ENCODE measurements at places on chromosomes 3 and 15.
A peak's percentile ranks its signal among the peaks of the same experiment; 100 is the strongest.

GRCh38 chr15:63408524-63408923 is 26.9 kb upstream of the CA12 start:
- DNase-seq, result peak; percentile 70

- DNase-seq, result no peak
Measured at GRCh38 chr3:141077631-141078030, 26.5 kb downstream of the SPSB4 start.

GRCh38 chr15:62896380-62896866 is 146.1 kb upstream of the TPM1 start:
- no peak for DNase-seq

DNA sequence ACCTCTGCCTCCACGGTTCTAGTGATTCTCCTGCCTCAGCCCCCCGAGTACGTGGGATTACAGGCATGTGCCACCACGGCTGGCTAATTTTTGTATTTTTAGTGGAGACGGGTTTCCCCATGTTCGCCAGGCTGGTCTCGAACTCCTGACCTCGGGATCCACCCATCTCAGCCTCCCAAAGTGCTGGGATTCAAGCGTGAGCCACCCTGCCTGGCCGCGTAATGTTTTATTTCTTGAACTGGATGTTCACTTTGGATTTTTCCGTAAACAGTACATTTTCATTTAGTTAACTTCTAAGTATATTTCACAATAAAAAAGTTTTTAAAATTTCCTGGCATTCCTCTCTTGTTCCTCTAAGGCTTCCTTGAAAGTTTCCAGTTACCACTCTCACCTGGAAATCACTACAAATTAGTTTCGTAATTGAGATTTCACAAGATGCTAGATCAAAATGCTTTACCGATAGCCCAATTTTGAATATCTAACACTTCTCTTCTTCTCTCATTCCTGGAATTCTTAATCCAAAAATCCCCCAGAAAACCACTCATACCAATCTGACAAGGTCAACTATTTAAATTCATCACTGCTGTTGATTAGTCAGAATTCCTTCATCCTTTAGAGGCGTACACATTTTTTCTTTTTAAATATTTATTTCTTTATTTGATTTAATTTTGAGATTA is 44.7 kb upstream of the INO80 start:
- peak; percentile 65 for DNase-seq

- peak; percentile 46 for DNase-seq
Measured at GRCh38 chr15:80127911-80128310, 24.9 kb upstream of the FAH start.

- peak; percentile 64 for DNase-seq
Measured at GRCh38 chr15:81001152-81002008, 657 bp downstream of the TLNRD1 start.

- no peak for DNase-seq
Measured at GRCh38 chr3:43177085-43177484, 71.2 kb upstream of the POMGNT2 start.

- DNase-seq, result no peak
Measured at GRCh38 chr3:45567730-45568172, 26.8 kb upstream of the LIMD1 start.

DNA sequence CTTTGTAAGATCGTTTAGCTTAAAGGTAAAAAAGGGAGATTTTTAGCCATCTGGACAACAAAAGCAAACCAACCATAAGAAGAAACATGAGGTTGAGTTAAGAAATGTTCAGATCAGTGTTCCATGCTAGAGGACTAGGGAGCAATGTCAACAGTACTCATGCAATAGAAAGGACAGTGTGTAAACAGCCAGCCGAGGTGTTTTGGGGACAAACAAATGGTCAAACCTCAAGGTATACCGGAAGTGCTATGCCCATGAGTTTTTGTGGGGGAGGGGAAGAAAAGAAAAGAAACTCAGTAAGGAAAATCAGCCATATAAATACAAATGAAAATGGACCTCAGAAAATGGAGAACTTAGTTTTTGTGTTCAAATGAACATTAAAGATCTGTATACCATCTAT is 289.5 kb upstream of the GRM7 start:
- DNase-seq, result no peak

DNA sequence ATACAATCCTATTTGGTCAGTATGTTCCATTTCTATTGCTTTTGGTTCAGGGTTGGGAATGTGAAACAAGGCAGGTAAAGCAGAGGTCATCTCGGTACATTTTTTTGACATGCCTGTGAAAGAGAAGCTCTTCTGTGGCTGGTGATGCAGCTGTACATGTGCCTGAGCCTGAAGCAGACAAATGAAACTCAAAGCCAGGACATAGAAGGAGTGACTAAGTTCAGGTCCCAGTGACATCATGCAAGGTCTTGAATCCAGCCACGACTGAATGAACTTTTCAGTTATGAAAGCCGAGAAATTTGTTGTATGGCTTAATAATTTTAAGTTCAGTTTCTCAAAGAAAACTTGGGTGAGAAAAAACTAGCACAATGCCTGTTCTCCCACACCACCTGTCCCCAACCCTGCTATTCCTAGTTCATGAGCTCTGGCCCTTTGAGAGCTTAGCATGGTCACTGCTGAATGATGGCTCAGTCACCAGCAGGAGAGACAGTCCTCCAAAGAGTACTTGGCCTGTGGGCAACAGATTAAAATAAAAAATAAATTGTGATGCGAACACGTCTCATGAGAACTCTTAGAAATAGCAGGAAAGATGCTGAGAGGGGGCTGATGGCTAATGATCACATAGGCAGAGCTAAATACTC is 600.2 kb upstream of the GRM7 start:
- no peak for DNase-seq

GRCh38 chr3:61066800-61067199 is 184.5 kb downstream of the FHIT start:
- no peak for DNase-seq

GRCh38 chr15:99550077-99550476 is 15.7 kb upstream of the MEF2A start:
- no peak for DNase-seq

DNA sequence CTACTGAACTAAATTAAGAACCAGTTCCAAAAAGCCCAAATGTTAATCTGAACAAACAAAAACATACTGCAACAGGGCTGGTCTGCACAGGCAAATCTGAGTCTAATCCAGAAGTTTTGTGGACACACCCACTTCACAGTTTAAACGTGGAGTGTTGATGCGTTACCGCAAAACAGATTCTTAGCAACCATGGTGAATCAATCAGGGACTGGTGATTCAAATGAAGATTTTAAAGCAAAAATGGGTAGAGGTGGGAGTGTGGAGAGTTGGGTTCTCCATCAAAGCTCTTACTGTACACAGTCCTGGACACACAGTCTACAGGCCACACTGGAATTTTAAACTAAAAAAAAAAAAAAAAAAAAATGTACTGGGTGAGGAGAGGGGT is 5.2 kb downstream of the ANXA2 start:
- peak; percentile 90 for DNase-seq

- no peak for DNase-seq
Measured at GRCh38 chr3:190220362-190220761, 99.7 kb upstream of the P3H2 start.

DNA sequence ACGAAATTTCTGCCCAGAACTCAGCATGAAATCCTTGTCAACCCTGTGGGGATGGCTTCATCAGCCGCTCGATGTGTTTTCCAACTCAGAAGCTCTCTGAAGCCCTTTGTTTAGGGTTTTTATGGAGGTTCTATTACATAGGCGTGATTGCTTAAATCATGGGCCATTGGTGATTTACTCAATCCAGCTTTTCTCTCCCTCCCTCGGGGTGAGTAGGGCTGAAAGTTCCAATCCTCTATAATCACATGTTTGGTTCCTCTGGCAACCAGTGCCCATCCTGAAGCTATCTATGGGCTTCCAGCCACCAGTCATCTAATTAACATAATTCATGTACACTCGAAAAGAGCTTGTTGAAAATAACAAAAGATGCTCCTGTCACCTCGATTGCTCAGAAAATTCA is 51.6 kb downstream of the GATM start:
- DNase-seq, result no peak

DNA sequence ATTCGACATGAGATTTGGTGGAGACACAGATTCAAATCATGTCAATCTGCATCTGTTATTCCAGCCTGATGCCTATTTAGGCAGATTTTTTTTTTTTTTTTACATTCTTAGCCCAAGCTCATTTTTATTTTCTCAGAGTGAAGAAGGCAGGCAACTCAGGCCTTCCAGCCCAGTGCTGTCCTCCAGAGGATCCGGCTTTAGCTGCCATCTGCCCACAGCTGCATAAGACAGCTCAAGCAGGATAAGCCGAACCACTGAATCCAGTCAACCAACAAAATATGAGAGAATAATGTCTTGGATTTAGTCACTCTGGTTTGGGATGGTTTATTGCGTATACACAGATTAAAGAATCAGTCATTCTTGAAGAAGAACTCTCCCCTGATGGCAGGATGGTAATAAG is 19.9 kb upstream of the COLQ start:
- DNase-seq, result no peak

DNA sequence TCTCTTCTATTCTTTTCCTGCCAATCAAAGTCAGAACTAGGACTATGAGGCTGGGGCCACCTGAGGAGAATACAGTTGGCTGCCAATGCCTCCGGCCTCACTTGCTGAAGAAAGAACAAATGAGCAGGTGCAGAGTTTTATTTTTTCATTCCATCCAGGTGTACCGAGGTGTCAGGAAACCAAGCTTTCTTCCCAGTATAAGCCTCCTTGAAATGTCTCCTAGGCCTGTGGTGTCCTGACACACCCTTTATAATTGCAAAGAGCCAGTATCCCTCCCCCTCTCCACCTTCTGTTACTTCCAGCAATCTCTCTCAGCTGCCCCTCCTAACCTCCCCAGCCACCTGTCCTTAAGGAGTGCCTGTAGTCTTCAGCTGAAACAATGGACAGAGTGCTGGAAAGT is 127.9 kb downstream of the SLC9A9 start:
- no peak for DNase-seq

DNA sequence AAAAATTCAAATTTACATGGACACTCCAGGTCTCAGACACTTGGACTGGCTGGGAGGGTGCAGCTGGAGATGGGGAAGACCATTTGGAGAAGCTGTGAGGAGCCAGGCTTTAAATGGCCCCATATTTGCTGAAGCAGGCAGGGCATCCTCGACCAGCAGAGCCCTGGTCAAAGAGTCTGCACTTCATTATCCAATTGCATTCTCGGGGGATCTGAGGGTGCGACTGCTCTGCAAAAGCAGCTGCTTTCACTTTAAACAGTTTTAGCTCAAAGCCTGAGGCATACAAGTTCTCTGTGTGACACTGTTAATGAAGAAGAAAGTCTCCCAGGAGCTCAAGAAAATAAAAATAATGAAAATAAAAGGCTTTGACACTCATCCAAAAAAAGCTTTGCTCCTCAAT is 98.0 kb upstream of the SLC25A36 start:
- no peak for DNase-seq

DNA sequence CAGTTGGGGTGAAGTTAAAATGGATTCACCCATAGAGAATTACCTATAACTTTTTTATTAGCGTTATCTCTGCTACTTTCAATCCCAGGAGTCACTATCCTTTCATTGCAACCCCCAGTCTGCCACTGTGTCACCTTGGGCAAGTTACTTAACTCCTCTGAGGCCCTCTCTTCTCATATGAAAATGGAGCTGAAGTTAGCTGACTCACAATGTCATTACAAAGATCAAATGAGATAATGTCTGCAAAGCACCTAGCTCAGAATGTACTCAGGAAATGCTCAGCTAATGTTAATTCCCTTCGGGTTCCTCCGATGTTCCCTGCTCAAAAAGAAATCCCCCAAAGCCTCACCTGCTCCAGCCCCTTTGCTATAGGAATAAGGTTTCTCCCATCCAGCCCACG is 50.0 kb downstream of the TRIM42 start:
- DNase-seq, result no peak

- no peak for DNase-seq
Measured at GRCh38 chr15:59896663-59897074, 107.4 kb upstream of the FOXB1 start.

- DNase-seq, result peak; percentile 78
Measured at GRCh38 chr3:47324278-47324865, 41.6 kb downstream of the KLHL18 start.

- DNase-seq, result no peak
Measured at GRCh38 chr15:99631255-99631654, 65.5 kb downstream of the MEF2A start.

GRCh38 chr15:66891776-66892175 is 173.6 kb upstream of the SMAD3 start:
- DNase-seq, result no peak

DNA sequence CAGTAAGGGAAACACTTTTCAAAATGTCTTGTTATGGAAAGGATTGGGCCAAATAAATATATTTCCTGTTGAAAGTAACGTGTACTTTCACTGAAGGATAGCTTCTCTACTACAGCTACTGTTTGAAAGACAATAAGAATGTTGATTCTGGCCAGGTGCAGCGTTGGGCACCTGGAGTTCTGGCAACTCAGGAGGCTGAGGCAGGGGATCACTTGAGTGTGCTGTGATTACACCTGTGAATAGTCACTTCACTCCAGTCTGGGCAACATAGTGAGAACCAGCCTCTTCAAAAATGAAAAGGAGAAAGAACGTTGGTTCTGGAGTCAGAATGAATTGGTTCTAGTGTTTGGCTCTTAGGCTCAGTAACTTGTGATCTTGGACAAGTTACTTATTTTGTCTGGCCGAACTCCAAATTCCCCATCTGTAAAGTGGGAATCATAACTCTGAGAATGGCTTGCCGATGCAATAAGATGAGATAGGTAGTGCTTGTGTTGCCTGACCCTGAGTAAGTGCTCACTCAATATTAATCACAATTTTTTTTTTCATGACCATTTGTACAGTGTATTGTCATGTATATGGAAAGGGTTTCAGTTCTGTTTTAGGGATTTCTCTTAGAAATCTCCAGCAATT is 310.8 kb downstream of the PTPRG start:
- DNase-seq, result peak; percentile 24

DNA sequence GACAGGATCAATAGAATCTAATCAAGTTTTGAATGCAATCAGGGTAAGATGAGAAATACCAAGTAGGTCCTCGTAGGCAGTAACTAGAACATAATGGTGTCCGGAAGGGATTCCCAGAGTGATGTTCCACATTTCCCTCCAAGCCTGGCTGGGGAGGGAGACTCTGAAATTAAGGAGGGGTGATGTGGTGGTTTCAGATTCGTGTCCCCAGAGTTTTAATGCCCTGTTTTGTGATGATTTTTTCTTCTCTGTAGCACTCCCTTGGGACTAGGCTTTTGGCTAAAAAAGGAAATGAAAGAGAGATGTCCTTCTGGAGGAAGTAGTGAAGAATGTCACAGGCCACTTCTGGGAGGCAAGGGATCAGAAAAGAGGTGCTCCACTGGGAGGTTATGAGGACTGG is 108.3 kb upstream of the CACNA2D3 start:
- no peak for DNase-seq

GRCh38 chr15:60128710-60129109 is 124.6 kb downstream of the FOXB1 start:
- no peak for DNase-seq

DNA sequence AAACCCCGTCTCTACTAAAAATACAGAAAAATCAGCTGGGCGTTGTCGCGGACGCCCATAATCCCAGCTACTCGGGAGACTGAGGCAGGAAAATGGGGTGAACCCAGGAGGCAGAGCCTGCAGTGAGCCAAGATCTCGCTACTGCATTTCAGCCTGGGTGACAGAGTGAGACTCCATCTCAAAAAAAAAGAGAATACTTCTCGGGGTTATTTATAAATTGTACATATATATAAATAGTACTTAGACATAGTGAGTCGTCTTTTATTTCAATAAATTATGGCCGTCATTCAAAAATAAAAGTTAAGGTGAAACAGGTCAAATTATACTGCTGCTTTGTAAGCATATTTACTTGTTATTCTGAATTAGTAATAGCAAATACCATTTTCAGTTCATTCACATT is 12.1 kb upstream of the EBLN2 start:
- DNase-seq, result no peak
